ENCODE measurements at places on chromosomes 6 and 20.

- no peak for DNase-seq
Measured at GRCh38 chr20:40416274-40416673, 272.8 kb downstream of the MAFB start.

GRCh38 chr6:79731471-79731870, 100.3 kb downstream of the SH3BGRL2 start:
- DNase-seq = no peak

DNA sequence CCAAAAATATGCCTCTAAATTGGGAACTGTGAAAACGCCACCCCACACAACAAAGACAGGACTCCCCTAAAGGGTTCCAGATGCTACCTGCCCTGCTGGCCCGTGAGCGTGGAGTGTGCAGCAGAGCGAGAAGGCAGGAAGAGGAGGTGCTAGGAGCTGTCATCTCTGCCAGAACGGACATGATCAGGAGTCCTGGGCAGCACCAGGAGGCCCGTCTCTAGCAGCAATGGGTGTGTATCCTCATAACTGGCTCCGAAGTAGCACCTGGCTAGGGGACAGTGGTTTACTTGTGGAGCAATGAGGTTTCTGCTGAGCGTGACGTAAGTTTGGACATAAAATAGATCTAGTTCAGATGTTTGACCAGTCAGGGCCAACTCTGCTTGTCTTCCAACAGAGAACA, 226.0 kb downstream of the CDH4 start:
- DNase-seq = no peak

- no peak for DNase-seq
Measured at GRCh38 chr20:35607003-35607735, 8.5 kb upstream of the SPAG4 start.

DNA sequence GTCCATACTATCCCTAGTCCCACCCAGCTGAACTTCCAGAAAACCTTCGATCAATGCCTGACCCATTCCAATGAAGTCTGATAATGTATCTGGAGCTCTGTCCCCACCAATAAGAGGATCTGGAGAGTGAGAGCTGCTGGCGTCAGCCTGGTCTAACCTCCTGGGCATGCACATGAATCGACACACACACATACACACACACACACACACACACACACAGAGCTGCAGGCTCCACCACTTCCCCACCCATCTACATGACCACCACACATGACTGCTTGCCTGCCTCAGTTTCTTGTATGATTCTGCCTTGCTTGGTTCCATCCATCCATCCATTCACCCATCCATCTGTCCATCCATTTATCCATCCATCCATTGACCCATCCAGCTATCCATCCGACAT, 60.8 kb downstream of the FAXC start:
- no peak for DNase-seq

DNA sequence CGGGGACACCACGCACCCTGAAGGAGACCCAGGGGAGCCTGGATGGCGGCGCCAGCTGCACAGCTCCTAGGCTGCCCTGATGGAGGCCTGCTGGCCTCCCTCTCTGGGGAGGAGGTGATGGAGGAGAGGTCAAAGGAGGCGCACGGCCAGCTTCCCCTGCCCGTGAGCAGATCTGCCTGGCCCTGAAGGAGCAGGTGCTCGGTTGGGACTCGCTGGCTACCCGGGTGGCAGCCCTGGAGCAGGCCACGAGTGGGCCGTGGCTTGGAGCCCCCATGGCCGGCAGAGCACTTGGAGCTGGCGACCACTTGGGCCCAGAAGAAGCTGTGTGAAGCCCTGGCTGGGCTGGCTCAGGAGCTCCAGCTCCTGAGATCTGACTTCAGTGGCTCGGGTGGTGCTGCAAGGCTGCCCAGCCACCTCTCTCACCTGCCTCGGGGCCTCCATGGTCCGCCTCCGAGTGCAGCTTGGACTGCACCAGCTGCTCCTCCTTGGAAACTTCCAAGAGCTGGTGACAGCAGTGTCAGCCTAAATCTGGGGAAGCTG, 7.5 kb upstream of the RAET1E start:
- no peak for DNase-seq

- DNase-seq = no peak
Measured at GRCh38 chr20:40883097-40883496, 145.5 kb upstream of the TOP1 start.

DNA sequence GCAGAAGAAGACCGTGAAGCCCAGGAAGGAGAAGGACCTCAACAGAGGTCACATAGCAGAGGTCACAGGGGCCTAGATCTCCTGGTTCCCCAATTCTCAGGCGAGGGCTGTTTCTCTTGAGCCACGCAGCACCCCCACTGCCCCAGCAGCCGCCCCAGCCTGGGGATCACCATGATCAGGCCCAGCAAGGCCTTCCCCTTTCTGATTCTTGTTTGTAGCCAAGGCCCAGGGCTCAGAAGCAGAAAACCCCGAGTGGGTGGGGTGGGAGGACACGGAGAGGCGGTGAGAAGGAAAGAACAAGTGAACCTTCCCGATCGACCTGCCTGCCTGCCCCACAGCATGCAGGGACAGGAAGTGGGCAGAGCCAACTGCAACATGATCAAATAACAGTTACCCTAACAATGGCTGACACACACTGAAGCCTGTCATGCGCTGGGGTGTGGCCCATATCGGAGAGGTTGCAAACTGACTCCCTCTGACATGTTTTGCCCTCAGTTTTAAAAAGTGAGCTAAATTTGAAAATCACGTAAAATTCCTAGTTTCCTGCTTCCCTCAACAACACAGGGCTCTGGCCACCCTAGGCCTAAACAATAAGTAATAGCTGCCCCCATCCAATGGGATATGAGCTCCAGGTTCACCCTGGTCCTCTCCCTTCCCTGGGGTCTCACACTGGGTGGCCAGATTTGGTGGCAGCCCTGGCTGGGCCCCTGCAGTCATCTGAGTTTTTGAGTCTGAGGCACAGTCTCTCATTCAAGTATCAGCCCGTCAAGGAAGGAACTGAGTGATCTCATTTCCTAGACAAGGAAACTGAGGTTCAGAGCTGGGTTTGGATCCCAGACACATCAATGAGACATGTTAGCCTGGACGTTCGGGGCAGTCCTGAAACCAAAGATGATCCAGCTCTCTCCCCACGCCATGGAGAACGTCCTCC, 6.5 kb downstream of the PEDS1 start:
- no peak for DNase-seq

DNA sequence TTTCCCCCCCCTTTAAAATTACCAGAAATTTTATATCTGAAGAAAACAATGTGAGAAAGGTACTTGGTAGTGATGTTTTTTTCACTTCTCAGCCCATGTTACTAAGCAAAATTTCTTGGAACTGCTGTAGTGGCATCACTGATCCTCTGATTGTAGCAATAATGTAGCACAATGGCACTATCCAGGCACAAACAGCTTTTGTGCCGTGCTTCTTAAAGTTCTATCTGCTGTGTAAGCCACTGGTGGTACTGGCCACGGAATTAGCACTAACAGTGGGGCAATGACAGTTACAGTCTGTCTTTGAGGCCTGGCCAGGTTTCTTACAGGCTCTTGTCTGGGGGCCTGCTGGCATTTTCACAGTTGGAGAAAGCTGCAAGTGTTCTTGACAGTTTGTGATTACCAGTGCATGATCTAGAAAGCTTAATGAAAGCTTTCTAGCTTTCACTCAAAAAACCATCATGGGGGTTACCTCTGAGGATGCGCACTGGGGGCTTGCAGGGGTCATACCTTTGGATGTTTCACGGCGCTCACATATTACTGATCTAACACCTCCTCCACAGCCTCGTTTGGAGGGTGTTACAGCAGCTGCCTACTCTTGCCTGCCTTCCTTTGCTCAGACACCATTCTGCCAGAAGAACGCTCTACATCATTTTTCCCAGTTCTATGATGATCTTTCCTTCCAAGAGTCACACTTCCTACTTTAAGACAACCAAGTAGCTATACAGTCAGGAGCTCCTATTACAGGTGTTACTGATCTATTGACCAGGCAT, 58.4 kb upstream of the ARMH2 start:
- DNase-seq = no peak

DNA sequence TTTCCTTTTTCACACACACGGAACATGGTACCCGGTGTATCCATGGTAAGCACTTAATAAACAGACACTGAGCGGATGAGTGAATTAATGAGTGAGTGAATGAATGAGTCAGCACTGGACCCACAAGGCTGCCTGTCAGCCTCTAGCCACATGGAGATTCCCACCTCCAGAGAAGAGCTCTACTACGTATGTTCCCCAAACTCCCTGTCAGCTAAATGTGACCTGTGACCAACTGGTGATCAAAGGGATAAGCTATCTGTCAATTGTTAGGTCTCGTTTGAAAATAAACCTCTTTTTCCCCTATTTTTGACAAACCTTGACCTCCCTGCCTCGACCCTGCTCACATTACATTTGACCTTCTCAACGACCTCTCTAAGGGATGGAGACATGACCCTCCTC, 24.5 kb upstream of the TAF8 start:
- DNase-seq = no peak

GRCh38 chr6:15287670-15288375, 42.0 kb downstream of the JARID2 start:
- no peak for DNase-seq

- DNase-seq = no peak
Measured at GRCh38 chr20:34710568-34710839, 6.4 kb downstream of the TP53INP2 start.

- no peak for DNase-seq
Measured at GRCh38 chr6:165701564-165702354, 38.7 kb upstream of the PDE10A start.

GRCh38 chr6:98970469-98970868, 22.7 kb upstream of the FBXL4 start:
- no peak for DNase-seq

DNA sequence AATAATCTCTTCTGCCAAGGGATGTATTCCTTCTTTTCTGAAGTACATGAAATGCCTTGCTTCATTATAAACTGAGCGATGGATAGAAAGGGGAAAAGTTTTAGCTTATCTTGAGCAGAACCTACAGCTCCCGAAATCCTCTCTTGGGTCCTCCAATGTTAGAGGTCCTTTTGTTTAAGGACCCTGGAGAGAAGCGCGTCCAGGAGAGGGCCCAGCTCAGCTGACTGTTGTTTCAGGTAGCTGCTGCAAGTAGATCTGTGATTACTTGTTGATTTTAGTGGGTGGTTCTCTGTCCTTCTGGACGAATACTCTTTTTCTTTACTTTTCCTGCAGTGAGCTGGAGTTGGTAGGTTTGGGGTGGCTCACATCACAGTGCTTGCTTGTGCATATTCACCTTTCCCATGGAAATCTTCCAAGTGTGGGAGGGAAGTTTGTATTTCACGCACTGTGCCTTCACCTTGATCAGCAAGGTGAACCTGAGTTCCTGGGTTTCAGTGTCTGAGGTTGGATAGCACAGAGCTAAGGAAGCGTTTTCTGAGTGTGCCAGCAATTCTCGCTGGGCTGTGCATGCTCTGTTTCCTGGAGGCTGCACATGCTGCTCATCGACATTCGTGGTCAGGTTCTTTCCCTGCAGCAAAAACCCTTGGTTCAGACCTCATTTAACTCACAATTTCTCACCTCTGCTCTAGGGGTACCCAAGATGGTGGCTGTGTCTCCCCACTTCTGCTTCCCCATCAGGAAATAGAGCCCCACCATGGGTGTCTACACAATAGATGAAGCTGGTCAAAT, 176.3 kb downstream of the JARID2 start:
- no peak for DNase-seq

DNA sequence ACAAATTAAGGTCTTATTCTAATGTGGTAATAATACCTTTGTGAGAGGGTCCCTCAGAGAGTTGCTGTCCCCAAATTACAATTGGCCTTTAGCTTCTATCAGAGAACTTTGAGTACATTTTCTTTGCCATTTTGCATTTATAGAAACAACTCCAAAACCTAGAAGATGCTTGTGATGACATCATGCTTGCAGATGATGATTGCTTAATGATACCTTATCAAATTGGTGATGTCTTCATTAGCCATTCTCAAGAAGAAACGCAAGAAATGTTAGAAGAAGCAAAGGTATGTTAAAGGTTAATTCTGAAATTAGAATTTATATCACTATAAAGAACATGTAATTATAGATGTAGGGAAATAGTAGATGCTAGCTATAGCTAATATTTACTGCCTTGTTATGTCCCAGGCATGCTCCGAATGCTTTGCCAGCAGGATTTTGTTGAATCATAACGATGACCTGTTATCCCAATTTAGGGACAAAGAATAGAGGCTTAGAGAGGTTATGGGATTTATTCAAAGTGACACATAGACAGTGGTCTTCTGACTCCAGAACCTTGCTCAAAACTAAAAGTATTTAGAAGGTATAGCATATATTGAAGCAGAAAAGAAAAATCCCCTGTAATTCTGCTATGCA, 7.4 kb downstream of the PFDN4 start:
- no peak for DNase-seq

DNA sequence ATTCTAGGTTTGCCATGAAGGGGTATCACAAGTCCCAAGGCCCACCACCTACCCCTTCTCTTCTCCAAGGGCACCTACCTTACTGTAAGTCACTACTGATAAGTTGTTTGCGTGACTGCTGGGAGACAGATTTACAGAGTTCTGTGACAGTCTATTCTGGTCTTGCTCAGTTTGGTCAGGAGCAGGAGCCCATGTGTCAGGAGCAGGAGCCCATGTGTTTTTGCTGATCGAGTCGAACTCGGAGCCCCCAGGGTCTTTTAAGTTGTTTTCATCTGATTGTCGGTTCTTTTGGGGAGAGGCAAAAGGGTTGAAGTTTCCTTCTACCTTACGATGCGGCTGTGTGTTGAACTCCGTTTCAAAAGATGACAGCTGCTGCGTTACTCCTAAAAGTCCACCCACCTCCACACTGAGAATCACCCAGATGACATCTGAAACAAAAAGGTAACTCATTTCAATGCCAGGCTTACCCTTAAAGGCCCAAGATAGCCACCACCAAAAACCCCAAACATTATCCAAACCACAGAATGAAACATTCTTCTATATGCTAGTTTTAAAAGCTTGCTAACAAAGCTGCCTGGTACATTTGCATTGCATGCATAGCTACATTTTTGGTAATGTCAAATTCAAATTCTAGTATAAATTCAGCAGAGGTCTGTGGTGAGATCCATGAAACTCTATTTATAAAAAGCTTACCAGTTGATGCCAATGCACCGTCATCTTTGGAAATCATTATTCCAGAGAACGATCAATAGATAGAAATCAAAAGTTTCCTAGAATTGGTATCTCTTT, 50.5 kb upstream of the SPDEF start:
- no peak for DNase-seq

DNA sequence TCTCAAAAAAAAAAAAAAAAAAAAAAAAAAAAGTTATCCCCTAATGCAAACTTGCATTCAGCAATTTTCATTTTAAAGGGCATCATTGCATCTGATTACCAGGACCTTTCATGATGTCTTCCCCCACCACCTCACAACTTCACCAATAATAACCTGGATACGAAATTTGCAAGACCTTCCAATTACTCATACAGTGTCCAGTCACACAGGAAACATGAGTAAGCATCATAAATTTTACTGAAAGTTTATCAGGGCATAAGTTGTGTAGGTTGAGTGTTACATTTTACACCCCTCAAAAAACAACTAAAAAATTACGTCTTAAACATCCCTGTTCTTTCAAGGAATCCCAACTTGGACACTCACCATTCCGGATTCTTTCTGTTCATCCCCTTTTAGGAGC, 79.1 kb upstream of the ANKEF1 start:
- DNase-seq = no peak

Measured in pons (tissue), 1 donor.